ENCODE measurements at places on chromosomes 1 and 21.

- no peak overlapping the region for H3K27ac ChIP-seq
- H3K4me3 ChIP-seq: no peak overlapping the region
- peaks cover 9% of the 10 kb centered on the region for H3K36me3 ChIP-seq
- peaks cover 9% of the 10 kb centered on the region for H3K4me1 ChIP-seq
- no peaks in the 10 kb centered on the region for H3K27me3 ChIP-seq
These were observed 216.9 kb upstream of the SAMSN1 start for GRCh38 chr21:14762734-14763694.

GRCh38 chr1:7932524-7933138 lies 8.0 kb downstream of the TNFRSF9 start:
- peaks cover 25% of the 10 kb centered on the region for H3K27me3 ChIP-seq
- no peak for DNase-seq
- peaks cover 5% of the 10 kb centered on the region for H3K4me1 ChIP-seq

GRCh38 chr1:26961826-26962225 lies 1.6 kb upstream of the KDF1 start:
- no peak overlapping the region for H3K27ac ChIP-seq
- peaks cover 2% of the 10 kb centered on the region for H3K36me3 ChIP-seq
- H3K27me3 ChIP-seq: peaks cover 14% of the 10 kb centered on the region

- H3K27ac ChIP-seq: no peak overlapping the region
- no peak overlapping the region for H3K4me3 ChIP-seq
- no peaks in the 10 kb centered on the region for H3K36me3 ChIP-seq
- no peaks in the 10 kb centered on the region for H3K4me1 ChIP-seq
- no peak for DNase-seq
These were observed 1075.7 kb downstream of the AMY1C start for GRCh38 chr1:104825401-104825800.

DNA sequence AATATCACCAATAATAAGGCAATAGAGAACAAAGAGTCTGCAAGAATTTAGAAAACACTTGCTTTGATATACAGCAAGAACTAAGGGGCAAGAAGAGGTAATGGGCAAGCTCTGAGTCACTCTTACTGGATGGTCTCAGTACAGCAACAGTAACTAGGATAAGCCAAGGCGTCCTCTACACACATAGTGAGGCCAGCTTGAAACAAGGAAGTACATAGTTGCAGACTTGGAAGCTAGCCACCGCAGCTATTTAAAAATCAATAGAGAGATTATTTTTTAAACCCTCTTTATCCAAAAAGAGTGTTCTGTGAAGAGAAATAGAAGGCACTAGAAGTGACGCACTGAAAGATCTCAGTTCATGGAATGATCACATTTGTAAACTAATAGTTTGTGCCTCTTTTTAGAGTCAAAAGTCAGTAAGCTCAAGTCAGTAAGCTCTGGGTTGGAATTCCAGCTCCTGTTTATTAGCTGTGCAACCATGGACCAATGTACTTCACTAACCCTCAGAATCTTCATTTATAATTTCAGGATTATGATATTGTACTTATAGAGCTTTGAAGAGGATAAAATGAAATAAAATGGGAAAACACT lies 118.6 kb downstream of the AKT3 start:
- DNase-seq: no peak
- H3K27me3 ChIP-seq: no peaks in the 10 kb centered on the region

- peaks cover 3% of the 10 kb centered on the region for H3K27me3 ChIP-seq
- no peak overlapping the region for H3K27ac ChIP-seq
- no peaks in the 10 kb centered on the region for H3K36me3 ChIP-seq
- no peak overlapping the region for H3K4me3 ChIP-seq
- no peaks in the 10 kb centered on the region for H3K4me1 ChIP-seq
- no peak for DNase-seq
These were observed 485.9 kb downstream of the OMA1 start for GRCh38 chr1:58060559-58061170.

DNA sequence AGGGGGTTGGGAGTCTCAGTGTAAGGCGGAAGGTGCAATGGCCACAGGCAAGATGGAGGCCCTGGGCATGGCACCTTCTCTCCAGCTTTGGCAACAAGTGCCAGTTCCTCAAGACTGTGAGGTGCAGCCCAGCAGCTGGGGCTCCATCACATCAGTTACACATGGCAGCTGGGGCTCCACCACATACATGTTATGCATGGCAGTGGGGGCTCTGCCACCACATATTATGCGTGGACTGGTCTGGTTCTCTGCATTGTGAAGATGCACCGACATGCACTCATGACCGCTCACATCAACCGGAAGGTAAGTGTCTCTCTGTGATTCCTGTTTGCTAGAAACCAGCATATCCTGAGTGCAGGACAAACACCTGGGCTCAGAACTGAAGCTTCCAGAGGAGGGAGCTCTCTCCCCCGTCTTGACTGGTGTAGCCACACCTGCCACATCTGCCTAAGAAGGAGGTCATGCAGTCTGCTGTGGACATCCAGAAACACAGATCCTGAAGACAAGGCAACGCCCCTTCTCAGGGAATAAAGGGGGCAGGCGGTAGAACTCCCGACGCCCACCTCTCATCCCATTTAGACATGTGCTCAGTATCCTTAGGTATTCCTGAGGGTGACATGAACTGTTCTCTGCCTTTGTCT lies 104.1 kb upstream of the TMPRSS2 start:
- H3K27ac ChIP-seq: no peak overlapping the region
- H3K36me3 ChIP-seq: no peaks in the 10 kb centered on the region
- H3K4me1 ChIP-seq: no peaks in the 10 kb centered on the region

DNA sequence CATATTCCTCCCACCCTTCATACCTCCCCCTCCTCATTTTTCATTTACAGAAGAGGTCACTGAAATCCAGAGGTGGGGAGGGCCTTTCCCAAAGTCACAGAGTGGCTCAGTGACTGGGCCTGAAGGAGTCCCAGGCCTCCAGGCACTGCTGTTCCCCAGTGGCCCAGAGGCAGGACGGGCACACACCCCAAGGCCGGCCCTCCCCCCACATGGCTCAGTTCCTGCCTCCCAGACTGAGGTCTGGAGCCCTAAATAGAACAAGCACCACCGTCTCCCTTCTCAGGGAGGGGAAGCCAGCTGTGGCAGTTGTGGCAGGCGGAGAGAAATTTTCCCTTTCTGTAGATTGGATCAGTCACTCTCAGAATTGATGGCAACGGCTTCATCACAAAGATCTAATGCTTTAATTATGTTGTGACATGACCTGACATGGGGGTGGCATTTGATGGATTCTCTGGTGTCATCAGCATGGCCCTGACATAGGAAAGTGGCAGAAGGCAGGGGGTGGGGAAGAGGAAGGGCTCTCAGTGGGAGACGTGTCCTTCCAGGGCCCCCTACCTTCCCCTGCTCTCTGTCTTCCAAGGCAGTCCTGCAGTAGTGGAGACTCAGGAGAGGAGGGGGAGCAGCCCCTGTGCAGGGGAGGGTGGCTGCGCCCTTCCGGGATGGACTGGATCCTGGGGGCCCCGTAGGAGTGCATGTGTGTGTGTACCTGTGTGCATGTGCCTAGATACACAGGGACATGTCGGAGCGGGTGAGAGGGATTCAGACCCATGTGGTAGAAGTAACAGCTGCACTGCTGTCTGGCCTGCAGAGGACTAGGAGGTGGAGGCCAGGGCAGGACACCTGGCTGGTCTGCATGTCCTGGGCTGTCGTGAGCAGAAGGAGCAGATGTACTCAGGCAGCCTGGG lies 41.2 kb upstream of the FOXO6 start:
- H3K4me3 ChIP-seq: no peak overlapping the region
- no peaks in the 10 kb centered on the region for H3K4me1 ChIP-seq
- no peak overlapping the region for H3K27ac ChIP-seq
- DNase-seq: no peak
- H3K27me3 ChIP-seq: peaks cover 13% of the 10 kb centered on the region

Measured in memory B cell (primary cell).